ENCODE measurements at places on chromosomes 16 and 17.

DNA sequence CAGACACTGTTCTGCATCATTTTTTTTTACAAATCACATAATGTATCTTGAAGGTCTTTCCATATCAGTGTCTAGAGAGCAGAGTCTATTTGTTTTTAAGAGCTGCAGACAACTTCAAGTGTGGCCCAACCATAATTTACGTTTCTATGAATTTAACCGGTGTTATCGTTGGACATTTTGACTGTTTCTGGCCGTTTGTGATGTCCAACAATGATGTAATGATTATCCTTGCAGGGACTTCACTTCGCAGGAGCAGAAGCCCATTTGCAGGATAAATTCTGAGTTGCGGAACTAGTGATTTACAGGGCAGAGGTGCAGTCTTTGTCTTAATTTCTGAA lies 26.9 kb upstream of the HLF start:
- H3K27me3 ChIP-seq, result peaks cover 32% of the 10 kb centered on the region
- H3K4me3 ChIP-seq, result peak overlapping the region; percentile 49
- no peak for DNase-seq
- no peak overlapping the region for H3K27ac ChIP-seq
- no peaks in the 10 kb centered on the region for H3K36me3 ChIP-seq

- peaks cover 66% of the 10 kb centered on the region for H3K27me3 ChIP-seq
- no peak overlapping the region for H3K27ac ChIP-seq
- no peaks in the 10 kb centered on the region for H3K36me3 ChIP-seq
- DNase-seq, result no peak
These were observed 2.3 kb upstream of the WNT3 start for GRCh38 chr17:46820592-46821450.

DNA sequence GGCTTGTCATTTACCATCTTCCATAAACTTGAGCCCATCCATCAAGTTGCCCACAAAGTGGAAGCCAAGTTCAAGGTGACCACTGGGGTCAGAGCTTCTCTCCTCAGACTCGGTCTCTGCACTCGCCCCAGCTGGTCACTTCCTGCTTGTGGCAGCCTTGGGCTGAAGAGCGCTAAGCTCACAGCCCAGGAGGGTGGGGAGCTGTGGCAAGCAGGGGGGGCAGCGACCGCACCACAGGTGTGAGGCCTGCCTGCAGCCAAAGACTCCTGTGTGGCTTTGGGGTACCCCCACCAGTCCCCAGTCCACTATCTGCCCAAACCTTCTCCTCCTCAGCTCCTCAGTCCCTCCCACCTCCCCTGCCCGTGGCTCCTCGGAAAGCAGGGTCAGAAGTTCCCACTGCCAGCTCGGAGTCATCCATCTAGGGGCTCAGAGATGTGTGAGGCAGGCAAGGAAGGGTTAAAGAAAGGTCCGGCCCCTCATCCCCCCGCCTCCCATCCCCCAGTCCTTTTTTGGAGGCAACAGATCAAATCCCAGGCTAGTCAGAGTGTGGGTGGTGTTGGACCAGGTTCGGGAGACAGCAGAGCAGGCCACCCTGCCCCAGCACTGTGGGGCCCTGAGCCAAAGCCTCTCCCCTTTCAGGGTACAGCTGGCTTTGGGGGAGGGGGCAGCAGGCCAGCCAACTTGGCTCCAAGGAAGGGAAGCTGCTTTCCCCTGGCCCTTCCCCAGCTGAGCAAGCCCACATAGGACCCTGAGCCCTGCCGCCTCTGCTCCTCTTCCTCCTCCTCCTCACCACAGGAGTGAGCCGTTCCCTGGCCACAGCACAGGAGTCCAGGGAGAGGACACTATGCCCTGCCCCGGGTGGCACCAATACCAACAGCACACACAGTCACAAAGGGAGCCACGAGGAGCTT lies 3.2 kb downstream of the CSF3 start:
- H3K27ac ChIP-seq, result no peak overlapping the region
- DNase-seq, result no peak
- no peak overlapping the region for H3K4me3 ChIP-seq
- peaks cover 2% of the 10 kb centered on the region for H3K27me3 ChIP-seq

DNA sequence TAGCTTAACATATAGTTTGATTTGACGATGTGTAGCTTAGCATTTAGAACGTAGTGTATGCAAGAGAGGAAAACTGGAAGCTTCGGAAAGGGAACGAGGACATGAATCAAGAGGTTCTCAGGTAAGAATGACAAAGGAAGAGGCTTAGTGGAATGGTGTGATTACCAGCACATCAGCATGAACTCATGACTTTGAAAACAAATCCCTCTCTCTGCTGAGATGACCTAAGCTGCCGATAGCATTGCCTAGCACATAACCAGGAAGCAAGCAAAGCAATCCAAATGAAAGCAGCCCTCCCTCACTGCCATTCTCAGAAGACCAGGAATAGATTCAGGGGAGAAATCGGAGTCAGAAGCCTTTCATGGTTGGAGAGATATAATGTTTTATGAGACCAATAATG lies 51.3 kb upstream of the CCL1 start:
- H3K27me3 ChIP-seq, result peaks cover 43% of the 10 kb centered on the region
- no peak overlapping the region for H3K4me3 ChIP-seq
- H3K4me1 ChIP-seq, result peaks cover 32% of the 10 kb centered on the region
- DNase-seq, result no peak
- H3K27ac ChIP-seq, result no peak overlapping the region
- no peaks in the 10 kb centered on the region for H3K36me3 ChIP-seq

- no peak overlapping the region for H3K27ac ChIP-seq
- no peaks in the 10 kb centered on the region for H3K36me3 ChIP-seq
- no peak overlapping the region for H3K4me3 ChIP-seq
- no peak for DNase-seq
- peaks cover 20% of the 10 kb centered on the region for H3K27me3 ChIP-seq
These were observed 24.8 kb downstream of the ITPRIPL2 start for GRCh38 chr16:19138601-19139000.

DNA sequence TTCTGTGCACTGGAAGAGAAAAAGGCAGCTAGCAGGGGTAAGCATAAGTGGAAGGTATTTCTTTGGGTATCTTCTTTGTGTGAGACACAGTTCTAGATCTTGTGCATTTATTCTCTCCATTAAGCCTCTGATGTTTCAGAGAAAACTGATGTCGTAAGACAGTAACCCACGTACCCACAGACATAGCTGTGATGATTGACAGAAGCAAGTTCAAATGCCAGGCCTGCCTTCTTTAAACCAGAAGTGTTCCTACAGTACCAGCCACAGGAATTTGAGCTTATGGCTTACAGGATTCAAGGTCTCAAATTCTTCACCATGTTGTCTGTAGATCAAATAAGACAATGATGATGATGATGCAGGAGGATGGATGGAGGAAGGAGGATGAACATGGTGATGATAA lies 161.4 kb upstream of the KCNJ16 start:
- H3K27me3 ChIP-seq, result no peaks in the 10 kb centered on the region
- H3K36me3 ChIP-seq, result no peaks in the 10 kb centered on the region
- H3K4me3 ChIP-seq, result no peak overlapping the region
- DNase-seq, result no peak

DNA sequence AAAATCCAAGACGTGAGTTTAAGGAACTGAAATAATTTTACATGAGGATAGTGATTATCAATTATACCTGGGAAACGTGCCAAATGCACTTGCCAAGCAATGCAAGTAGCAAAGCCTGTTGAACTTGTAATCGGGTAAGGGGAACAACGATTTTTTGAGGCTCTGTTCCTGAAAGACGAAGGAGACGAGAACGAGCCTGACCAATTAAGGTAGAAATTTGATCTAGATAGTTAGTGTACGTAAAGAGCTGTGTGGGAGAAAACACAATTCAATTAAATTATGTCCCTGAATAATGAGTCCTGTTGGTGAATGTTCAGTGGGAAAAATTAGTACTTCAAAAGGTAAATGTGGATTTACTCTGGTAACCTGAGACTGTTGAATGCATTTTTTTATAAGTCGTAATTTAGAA lies 17.7 kb upstream of the KCTD5 start:
- no peak for DNase-seq
- H3K36me3 ChIP-seq, result peaks cover 90% of the 10 kb centered on the region
- no peaks in the 10 kb centered on the region for H3K27me3 ChIP-seq
- H3K27ac ChIP-seq, result peak overlapping the region; percentile 95
- H3K4me1 ChIP-seq, result peaks cover 58% of the 10 kb centered on the region
- H3K4me3 ChIP-seq, result peak overlapping the region; percentile 78

DNA sequence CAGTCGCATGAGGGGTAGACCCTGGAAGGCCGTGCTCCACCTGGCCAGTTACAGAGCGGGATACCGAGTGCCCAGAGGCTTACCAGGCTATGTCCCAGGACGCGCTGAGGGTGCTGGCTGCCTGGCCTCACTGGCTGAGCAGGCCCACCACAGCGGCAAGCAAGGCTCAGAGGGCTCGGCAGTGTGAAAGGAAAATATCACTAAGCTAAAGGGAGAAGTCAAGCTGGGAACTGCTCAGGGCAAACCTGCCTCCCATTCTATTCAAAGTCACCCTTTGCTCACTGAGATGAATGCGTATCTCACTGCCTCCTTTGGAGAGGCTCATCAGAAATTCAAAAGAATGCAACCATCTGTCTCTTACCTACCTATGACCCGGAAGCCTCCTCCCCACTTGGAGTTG lies 37.4 kb downstream of the CCDC57 start:
- no peaks in the 10 kb centered on the region for H3K27me3 ChIP-seq
- no peak for DNase-seq
- no peaks in the 10 kb centered on the region for H3K4me1 ChIP-seq
- peaks cover 12% of the 10 kb centered on the region for H3K36me3 ChIP-seq
- H3K4me3 ChIP-seq, result no peak overlapping the region

- H3K4me3 ChIP-seq, result no peak overlapping the region
- DNase-seq, result no peak
- no peaks in the 10 kb centered on the region for H3K36me3 ChIP-seq
- no peaks in the 10 kb centered on the region for H3K4me1 ChIP-seq
These were observed 581.6 kb upstream of the PSMD7 start for GRCh38 chr16:73714976-73715375.

DNA sequence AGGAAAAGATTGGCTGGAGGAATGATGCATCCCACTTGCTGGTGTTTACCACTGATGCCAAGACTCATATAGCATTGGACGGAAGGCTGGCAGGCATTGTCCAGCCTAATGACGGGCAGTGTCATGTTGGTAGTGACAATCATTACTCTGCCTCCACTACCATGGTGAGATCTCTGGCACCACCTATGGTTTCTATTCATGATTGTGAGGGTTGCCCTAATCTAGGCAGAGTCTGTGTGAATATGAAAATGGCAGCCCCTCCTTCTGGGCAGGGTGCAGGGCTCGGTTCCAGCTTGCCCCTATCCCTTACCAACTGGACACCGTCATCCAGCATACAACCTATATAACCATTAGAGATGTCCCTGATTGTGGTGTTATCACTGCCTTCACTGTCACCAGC lies 33.4 kb downstream of the ITGB3 start:
- no peak overlapping the region for H3K4me3 ChIP-seq
- H3K27me3 ChIP-seq, result peaks cover 14% of the 10 kb centered on the region
- no peaks in the 10 kb centered on the region for H3K36me3 ChIP-seq
- H3K4me1 ChIP-seq, result peaks cover 9% of the 10 kb centered on the region
- no peak for DNase-seq

DNA sequence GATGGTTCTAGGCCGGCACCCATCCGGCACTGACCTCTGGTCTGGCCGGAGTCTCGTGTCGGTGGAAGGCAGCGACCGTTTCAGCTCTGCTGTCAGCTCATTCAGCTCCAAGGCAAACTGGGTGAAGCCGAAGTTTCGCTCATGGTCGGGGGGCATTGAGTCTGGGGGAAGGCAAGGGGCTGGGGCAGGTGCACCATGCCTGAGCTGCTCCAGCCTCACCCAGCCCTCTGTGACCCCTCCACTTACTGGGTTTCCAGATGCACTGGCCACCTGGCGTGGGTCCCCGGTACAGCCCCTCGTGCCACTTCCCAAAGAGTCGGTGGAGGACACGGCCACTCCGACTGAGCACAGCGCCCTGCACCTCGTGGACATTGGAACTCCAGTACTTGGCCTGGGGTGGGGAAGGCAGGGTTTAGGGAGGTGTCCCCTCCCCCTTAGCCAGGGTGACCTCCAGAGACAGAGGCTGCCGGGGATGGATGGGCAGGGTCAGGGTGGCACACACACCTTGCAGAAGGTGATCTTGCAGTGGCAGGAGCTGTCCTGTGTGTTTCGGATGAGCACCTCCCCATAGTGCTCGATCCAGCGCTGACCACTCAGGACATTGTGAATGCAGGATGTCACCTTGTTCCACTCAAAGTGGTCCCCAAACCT lies 12.6 kb downstream of the OSBPL7 start:
- H3K4me1 ChIP-seq, result peaks cover 4% of the 10 kb centered on the region
- no peak for DNase-seq
- H3K4me3 ChIP-seq, result no peak overlapping the region
- no peak overlapping the region for H3K27ac ChIP-seq
- H3K27me3 ChIP-seq, result no peaks in the 10 kb centered on the region
- peaks cover 27% of the 10 kb centered on the region for H3K36me3 ChIP-seq

DNA sequence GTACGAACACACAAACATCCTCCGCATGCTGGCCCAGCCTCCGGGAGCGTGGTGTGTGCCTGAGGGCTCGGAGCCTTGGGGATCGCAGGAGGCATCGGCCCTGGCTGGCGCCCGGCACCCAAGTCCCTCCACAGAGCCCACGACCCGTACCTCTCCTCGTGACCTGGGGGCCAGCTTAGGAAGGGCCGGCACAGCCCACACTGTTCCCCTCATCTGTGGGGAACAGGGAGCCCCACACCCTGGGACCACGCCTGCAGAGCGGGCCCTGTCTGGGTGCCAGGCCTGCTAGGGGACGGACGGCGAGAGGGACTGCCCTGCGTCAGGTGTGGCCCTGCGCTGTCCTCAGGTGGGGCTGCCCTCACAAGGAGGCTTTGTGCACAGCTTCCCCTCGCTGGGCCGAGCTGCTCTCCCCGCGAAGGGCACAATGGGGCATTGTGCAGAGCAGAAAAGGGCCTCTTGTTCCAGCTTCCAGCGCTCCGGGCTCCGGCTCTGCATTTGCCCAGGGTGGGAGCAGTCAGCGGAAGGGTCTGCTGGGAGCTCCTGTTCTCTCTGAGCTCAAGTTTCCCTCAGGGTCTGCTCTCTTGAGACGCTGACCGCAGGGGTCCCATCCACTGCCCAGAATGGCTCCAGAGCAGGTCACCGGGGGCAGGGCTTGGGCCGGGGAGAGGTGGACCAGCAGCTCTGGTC lies 1.7 kb upstream of the LMF1 start:
- peaks cover 7% of the 10 kb centered on the region for H3K36me3 ChIP-seq
- peaks cover 7% of the 10 kb centered on the region for H3K27me3 ChIP-seq
- DNase-seq, result no peak
- peaks cover 8% of the 10 kb centered on the region for H3K4me1 ChIP-seq
- H3K27ac ChIP-seq, result no peak overlapping the region

DNA sequence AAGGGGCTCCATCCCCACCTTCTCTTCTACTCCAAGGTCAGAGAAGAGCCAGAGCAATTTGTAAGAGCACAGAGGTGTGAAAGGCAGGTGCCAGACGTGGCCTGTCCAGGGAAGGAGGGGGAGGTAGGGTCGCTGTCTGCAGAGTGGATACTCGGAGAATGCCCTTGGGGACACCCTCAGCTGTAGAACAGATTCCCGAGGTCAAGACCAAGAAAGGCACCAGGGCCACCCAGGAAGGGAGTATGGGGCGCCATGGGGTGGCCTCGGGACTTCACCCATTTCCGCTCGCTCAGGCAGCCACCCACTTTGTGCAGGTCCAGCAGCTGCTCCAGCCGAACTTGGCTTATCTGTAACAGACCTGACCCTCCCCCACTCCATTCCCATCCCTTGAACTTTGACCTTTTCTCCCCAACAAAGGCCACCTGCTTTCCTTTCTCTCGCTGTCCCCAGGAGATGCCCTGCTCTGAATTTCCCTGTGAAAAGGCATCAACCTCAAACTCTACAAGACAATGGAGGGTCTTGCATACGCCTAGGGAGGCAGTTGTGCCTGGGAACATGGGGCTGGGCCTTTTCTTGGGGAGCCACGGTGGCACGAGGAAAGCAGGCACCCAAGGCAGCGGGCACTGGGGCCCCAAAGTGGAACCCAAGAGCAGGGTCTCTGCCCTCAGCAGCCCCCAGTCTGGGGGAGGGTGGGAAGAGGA lies 11.3 kb upstream of the AXIN2 start:
- H3K4me3 ChIP-seq, result no peak overlapping the region
- peaks cover 3% of the 10 kb centered on the region for H3K27me3 ChIP-seq
- DNase-seq, result no peak
- H3K27ac ChIP-seq, result no peak overlapping the region
- no peaks in the 10 kb centered on the region for H3K36me3 ChIP-seq
- H3K4me1 ChIP-seq, result no peaks in the 10 kb centered on the region
